ENCODE measurements at places on chromosomes 4 and X.

DNA sequence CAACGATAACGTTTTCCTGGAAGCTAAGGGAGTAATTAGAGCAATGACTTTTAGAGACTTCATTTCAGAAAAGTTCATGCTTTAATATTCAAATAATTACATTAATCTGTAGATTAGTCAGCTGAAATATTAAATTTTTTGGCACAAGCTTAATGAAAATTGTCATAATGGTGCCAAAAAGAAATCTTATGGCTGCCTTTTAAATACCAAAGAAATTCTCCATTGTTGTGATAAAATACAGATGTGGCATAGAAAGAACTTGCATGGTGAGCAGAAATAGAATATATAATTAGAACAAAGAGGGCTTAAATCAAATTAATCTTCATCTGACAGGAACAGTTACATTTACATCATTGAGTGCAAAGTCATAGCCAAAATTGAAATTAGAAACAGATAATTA, 263.5 kb downstream of the AFF2 start:
- DNase-seq: no peak

- no peak for DNase-seq
Measured at GRCh38 chrX:40240844-40241243, 143.1 kb upstream of the BCOR start.

- peak; percentile 21 for DNase-seq
Measured at GRCh38 chr4:164956766-164957643, 20.5 kb downstream of the TRIM61 start.

GRCh38 chr4:87342872-87343271, 20.2 kb upstream of the HSD17B13 start:
- no peak for DNase-seq

DNA sequence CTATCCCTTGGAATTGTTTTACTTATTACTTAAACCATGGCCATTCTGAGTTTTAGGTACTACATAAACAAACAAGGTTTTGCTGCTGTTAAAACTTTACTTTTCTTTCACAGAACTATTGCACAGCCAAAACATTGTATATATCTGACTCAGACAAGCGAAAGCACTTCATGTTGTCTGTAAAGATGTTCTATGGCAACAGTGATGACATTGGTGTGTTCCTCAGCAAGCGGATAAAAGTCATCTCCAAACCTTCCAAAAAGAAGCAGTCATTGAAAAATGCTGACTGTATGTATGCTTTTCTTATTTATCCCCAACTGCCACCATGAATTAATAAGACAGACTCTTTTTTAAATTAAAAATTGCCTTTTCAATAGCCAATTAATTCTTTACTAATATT, 69.8 kb downstream of the CCKAR start:
- DNase-seq: no peak

GRCh38 chrX:130848763-130849162, 54.2 kb downstream of the ENOX2 start:
- DNase-seq: no peak

- no peak for DNase-seq
Measured at GRCh38 chrX:49210406-49210805, 10.4 kb upstream of the SYP start.

- no peak for DNase-seq
Measured at GRCh38 chr4:56803471-56803870, 18.0 kb downstream of the SPINK2 start.

- no peak for DNase-seq
Measured at GRCh38 chrX:65744965-65745364, 77.5 kb downstream of the MSN start.

DNA sequence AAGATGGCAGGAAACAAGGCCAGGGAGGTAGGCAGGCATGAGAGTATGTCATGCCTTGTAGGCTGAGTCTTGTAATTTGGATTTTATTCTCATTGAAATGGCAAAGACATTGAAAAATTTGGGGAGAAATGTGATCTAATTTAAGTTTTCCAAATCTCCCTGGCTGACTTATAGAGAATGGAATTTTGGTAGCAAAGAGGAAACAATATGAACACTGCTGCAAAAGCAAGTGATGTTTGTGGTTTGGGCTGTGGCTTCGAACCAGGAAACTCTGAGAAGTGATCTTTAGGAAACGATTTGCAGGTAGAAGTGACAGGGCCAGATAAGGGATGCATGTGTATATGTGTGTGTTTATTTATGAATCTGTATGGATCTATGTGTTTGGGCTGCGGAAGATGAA, 35.6 kb downstream of the ARSJ start:
- no peak for DNase-seq

GRCh38 chr4:153341575-153342090, 2.9 kb upstream of the MND1 start:
- DNase-seq: no peak

DNA sequence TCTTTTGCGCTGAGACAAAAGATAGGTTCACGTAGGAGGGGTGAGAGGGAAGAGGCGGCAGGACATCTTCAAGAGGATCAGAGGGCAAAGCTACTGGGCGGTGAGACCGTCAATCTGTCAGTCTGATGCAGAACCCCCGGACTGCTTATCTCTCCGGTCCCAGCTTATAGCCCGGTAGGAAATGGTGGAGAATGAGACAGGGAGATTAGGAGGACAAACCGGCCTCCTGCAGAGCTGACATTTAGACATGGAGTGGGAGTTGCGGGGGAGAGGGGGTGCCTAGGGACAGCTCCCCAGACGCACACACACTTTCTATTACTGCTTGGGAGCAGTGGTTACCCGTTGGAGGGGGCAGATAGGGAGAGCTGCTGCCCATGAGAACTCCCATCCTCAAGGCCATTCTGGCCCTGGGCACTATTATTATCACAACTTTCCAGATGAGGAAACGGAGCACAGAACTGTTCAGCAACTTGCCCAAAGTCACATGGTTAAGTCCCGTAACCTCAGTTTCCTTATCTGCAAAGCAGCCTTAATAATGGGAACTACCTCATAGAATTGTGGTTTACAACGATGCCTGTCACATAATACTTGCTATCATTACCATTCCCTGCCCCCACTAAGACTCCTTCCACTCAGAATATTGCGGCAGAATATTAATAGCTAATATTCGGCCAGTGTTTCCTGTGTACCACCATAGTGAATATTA, 1.1 kb upstream of the HDAC6 start:
- no peak for DNase-seq

DNA sequence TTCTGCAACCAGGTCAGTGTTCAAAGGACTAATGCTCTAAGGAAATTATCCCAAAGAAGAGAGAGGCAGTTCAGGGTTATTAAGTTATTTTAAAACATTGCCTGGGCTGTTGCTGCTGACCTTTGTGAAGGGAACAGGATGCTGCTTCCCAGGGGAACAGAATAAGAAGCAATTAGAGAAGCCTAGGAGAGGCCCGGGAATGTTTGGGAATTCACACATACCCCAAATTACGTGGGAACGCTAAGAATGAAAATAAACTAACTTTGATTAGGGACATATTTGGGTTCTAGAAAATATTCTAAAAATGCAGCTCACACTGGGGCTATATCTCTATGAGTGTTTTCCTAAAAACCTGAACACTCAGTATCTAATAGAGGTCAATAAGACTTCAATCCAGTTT, 243.1 kb upstream of the FTHL17 start:
- DNase-seq: no peak

GRCh38 chrX:138775517-138775916, 64.0 kb upstream of the FGF13 start:
- DNase-seq: no peak

- DNase-seq: no peak
Measured at GRCh38 chr4:135777361-135777760, 1575.8 kb upstream of the PABPC4L start.

GRCh38 chr4:114132830-114133229, 153.4 kb upstream of the ARSJ start:
- no peak for DNase-seq

- no peak for DNase-seq
Measured at GRCh38 chr4:48167538-48168263, 33.7 kb upstream of the TXK start.

GRCh38 chr4:59127006-59127405, 2016.8 kb upstream of the IGFBP7 start:
- DNase-seq: no peak

GRCh38 chr4:64911846-64912245, 502.6 kb upstream of the TECRL start:
- DNase-seq: no peak

GRCh38 chrX:125203737-125204578, 115.7 kb upstream of the TEX13C start:
- DNase-seq: no peak

DNA sequence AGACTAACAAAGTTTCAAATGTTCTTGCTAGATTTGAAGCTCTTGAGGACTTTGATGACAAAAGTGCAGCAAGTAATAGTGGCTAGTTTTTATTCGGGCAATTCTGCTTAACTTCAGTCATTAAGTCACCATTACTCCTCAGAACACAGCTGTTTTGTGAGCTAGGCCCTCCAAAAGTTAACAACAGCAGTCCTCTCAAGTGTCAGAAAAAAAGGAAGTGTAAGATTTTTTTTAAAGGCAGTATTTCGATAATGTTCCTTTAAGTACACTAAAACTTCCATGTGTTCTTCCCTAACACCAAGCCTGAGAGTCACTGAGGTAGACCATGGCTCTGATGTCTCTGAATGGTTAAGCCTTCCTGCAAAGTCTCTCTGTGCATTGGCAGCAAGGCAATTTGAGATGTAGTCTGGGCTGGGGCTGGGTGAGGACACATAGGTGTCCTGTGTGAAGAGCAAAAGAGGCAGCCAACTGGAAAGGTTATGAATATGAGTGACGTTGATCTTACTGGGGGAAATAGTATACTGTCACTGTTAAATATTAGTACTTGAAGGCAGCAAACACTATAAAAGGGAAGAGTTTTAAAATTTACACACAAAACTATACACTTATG, 174.0 kb upstream of the MAP3K15 start:
- DNase-seq: no peak

DNA sequence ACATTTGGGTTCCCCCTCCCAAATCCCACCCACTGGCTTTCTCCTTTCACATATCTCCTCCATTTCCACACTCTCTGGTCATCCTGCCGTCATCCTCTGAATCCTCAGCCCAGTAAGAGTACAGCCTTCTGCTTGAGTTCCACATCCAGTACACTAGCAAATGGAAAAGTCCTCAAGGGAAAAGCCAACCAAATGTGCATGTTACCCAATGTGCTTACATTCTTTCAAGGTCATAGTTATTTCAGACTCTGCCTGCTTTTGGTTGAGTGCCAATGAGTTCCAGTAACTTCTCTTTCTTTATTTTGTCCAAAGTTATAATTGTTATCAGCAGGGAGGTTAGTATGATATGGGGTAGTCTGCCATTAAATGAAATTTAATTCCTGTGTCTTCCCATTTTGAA, 78.1 kb downstream of the SRPX start:
- DNase-seq: no peak

- no peak for DNase-seq
Measured at GRCh38 chrX:16827225-16827624, 41.0 kb downstream of the TXLNG start.

DNA sequence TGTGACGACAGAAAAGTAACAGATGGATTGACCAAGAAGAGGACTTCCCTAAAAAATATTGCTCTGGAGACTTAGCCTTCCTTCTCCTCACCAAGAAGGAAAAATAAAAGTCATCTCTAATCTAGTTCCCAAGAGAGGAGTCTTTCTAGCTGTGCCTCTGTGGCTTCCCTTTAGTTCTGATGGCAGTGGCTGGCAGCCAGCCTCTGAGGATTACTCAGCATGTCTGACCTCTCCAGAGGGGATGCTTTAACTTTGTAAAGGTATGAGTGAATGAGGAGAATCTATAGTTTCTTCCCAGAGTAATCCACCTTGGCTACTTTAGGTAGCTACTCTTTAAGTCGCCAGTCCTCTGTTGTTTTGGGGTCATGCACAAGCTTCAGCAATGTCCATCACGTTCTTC, 163.9 kb upstream of the KIT start:
- no peak for DNase-seq

DNA sequence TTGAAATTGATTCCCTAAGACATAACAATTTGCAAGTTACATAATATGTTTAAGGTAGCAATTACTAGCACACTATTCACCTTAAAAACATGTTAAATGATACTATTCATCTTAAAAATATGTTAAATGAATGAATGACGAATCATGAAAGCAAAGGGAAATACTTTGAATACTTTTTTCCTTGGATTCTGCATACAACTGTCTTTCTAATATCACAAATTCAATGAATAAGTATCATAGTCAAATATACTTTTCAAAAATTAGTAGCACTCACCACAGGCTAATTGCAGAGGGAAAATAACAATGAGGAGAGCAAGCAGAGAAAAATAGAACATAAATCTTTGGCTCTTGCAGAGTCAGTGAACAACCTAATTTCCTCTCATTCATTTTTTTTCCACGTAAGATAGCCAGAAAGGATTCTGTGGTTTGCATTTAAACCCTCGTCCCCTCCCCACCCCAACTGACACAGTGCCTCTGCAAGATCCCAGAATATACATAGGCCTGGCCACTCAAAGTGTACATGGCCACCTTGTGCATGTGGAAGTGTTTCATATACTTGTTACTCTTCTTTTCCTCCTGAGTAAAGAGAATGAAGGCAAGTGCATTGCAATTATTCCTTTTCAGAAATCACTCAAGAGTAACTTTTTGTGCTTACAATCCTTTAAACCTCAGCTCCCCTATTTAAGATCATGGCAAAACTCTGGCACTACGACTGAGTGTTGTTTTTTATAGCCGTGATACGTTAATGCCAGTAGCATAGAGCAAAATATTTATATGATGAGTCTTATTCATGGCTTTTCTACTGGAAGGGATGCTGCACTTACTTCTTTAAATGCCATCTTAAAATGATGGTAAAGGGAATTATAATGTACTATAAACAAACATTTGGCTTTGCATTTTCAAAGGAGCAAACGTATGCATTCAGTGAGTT, 236.4 kb downstream of the PDGFC start:
- no peak for DNase-seq

GRCh38 chrX:78307665-78308064, 19.7 kb downstream of the CYSLTR1 start:
- DNase-seq: no peak

GRCh38 chr4:87179751-87180150, 40.7 kb downstream of the KLHL8 start:
- no peak for DNase-seq

- DNase-seq: no peak
Measured at GRCh38 chr4:163380703-163381102, 37.0 kb downstream of the NPY5R start.

GRCh38 chr4:48047421-48047844, 30.9 kb downstream of the NIPAL1 start:
- DNase-seq: peak; percentile 46

GRCh38 chr4:2318476-2318875, 56.6 kb upstream of the MXD4 start:
- DNase-seq: no peak

GRCh38 chrX:154809939-154810665, 4.8 kb upstream of the MPP1 start:
- peak; percentile 31 for DNase-seq

- no peak for DNase-seq
Measured at GRCh38 chr4:13990596-13991589, 363.4 kb upstream of the BOD1L1 start.

- DNase-seq: no peak
Measured at GRCh38 chrX:69126642-69127041, 38.6 kb downstream of the PJA1 start.

- no peak for DNase-seq
Measured at GRCh38 chr4:165609653-165610052, 230.8 kb downstream of the CPE start.

Measured in T-helper 2 cell (primary cell).